ENCODE measurements at places on chromosomes 11 and 22.
A peak's percentile ranks its signal among the peaks of the same experiment; 100 is the strongest.

GRCh38 chr11:58578136-58578634 lies 678 bp upstream of the ZFP91 start:
- DNase-seq, result peak; percentile 99

DNA sequence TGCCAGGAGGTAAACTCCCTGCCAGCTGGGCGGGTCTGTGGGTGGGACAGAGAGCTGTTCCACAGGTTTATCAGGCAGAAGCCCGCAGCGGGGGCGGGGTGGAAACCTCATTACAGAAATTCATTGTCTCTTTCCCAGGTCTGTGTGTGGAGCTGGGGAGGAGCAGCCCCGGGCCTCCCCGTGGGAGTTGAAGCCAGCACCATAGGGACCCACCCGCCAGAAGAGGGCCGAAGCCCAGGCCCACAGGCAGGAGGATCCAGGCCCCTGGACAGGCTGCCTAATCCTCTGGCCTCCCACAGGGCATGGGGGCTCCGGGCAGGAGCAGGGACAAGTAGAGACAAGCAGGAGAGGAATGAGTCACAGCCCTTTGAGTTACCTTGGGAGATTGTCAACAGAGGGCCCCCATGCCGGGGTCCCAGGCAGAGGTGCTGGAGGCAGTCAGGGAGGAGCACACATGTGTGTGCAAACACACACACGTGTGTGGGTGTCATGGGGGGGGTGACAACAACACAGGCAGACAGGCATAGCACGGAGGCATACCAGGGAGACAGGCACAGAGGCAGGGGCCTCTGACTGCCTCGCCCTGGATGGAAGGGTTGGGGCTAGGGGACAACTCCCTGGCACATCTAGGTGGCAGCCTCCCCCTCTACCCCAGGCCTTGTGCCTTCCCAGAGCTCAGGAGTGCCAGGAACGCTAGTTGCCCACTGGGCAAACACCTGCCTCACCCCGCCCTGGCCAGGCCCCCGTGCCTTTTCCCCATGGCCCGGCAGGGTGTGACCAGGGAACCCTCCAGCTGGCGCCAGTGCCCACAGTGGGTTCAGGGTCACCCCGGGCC lies 1.4 kb downstream of the CDC42BPG start:
- DNase-seq, result peak; percentile 67

DNA sequence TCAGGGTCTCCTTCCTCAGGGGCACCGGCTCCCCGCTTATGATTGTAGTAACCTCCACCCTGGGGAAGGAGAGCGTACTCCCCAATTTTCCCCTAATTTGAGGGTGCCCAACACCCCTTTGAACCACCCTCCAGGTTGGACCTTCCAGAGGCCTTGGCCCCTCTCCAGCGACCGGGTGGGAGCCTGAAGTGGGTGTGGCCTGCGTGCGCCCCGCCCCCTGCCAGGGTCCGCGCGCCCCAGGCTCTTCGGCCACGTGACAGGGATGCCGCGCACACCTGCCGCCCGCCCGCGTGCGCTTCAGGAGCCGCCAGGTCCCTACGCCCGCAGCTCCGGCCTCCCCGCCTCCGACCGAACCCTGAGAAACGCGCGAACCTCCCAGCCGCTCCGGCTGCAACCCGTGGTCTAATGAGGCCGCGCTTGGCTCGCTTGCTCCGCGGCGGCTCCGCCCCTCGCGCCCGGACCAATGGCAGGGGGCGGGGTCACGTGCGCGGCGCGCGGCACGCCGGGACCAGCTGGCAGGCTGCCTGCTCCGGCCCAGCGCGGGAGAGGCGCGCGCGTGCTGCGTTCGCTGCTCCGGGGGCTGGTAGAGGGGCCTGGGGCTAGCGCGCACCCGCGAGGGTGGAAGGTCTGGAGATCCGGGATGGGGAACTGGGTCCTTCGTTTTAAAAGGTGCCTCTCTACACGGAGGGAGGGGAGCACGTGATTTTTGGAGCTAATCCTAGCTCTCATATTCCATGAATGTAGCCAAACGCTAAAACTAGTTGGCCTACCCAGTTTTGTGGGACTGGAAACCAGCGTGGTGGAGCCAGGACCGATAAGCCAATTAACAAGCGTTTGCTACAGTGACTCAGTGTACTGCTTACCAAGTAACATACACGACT lies at the start of gene FOXRED2:
Gene FOXRED2 (minus strand): TSS at position 404 of the 881 bp plus-strand sequence. CDS start 618 bp downstream, outside the sequence.
- peak; percentile 78 for DNase-seq

- no peak for DNase-seq
Observed at GRCh38 chr11:27468995-27469695, 3.4 kb downstream of the LGR4 start.

DNA sequence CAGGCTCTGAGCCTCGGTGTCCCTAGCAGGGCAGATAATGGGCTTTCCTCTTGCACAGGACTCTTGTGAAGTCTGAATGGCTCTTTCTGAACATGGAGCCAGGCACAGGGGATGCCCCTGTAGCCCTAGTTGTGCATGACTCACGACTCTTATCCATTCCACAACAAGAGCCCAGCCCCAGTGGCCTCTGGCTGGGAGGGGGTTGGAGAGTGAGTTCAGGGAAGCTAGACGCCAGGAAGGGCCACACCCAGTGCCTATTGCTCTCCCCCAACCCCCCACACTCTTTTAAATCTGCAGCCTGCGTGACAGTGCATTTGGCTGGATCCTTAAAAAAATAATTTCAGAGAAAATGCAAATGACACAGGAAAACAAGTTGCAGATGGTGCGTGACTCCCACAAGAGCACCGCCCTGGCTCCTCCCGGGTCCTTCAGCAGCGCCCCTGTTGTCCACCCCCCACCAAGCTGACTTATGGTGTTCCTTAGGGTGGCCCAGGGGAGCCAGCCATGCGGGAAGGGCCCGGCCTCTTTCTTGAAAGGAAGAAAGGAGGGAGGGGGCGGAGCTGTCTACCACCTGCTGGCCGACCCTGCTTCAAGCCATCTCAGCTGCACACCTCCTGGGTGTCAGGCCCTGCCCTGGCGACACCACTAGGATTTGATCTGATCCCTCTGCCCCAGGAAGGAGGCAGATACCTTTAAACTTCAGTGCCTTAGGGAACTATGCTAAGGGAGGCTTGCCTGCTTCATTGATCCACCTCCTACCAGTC lies 74.7 kb downstream of the MN1 start:
- DNase-seq, result peak; percentile 76

- DNase-seq, result no peak
Observed at GRCh38 chr11:3971756-3972404, 116.4 kb downstream of the STIM1 start.

DNA sequence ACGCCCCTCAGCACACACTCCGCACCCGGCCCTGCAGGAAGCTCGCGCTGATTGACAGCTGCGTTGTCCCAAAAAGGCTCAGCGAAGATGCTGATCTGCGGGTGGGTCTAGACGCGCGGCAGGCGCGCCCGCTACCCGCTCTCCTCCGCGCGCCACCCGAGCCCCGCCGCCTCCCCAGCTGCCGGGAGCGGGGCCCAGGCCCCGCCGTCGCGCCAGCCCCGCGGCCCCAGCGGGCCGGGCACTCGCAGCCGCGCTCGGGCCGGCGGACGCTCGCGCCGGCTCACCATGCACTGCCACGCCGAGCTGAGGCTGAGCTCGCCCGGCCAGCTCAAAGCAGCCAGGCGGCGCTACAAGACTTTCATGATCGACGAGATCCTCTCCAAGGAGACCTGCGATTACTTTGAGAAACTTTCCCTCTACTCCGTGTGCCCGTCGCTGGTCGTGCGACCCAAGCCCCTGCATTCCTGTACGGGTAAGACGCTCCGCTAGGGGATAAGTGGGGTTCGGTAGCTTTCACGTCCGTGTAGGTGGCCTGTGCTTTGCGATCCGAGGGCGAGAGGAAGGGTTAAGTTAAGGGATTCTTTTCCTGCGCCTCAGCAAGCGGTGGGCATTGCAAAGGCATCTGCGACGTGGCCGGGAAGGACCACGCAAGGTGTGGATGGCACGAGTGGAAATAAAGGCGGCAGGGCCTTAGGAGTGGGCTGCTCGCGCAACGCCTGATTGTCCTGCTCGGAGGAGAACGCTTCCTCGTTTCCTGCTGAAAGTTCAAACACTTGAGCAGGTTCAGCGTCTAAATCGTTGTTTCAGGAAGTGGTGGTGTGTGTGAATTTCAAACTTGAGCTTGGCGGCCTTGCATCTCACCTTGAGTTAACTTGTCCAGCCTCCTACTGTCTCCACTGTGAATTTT lies at the start of gene BARX2:
Gene BARX2 (plus strand): TSS at position 98 of the 907 bp plus-strand sequence. CDS start 188 bp downstream, at position 286.
- DNase-seq, result peak; percentile 79

DNA sequence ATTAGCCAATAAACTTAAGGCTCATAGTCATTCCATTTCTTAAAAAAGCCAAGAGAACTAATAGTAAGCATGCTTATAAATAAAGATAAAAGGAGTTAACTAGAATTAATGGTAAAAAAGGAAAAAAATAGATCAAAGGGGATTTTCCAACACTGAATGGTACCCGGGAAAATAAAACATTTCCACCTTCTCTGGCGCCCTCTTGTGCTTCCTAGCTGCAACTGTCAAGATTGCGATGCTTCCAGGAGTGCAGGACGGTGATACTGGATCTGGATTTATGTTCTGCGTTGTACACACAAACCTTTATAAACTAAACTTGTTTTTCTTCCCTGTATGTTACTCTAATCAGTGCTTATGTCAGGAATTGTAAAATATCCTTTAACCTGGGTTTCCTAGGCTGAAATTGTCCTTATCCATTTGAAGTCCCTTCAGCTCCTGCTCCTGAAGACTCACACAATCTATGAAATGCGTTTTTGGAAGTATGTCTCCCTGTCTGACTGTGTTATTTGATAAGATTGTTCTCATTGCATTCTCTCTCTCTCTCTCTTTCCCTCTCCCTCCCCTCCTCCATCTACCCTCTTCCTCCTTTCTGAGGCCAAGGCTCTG lies 9.6 kb upstream of the HTATIP2 start:
- peak; percentile 46 for DNase-seq

GRCh38 chr11:33147559-33147958 lies 13.7 kb downstream of the CSTF3 start:
- peak; percentile 71 for DNase-seq

DNA sequence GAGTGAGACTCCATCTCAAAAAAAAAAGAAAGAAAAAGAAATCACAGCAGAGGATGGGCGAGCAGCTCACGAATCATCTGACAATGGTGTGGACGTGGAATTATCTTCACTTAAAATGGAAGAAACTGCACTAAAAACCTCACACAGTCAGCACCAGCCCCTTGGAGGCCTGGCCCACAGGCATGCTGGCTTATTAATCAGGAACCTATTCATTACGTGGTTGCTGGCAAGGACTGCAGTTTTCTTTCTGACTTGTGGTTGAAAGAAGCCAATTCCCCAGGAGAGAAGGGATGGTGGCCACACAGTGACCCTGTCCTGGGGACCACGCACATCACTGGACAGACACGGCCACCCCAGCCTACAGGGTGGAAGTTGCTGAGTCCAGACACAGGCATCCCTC lies 401.1 kb downstream of the CTTN start:
- peak; percentile 17 for DNase-seq

GRCh38 chr11:122040464-122040863 lies 75.6 kb downstream of the BLID start:
- no peak for DNase-seq

DNA sequence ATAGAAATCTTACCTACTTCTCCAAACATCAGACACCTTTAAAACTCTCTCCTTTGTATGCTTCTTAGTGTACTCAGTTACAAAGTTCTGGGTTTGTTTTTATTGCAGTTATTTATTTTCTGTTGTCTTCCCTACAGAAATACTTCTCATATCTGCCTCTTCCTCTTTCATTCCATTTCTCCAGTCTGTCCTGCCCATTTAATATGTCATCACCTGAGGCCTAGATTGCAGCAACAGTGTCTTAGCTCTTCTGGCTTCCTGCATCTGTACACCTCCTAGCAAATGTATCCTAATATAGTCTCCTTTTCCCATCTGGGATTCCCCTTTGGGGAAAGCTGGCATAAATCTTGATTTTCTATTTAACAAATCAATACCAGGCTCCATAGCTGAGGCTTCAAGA lies 34.9 kb upstream of the PCF11 start:
- DNase-seq, result no peak

DNA sequence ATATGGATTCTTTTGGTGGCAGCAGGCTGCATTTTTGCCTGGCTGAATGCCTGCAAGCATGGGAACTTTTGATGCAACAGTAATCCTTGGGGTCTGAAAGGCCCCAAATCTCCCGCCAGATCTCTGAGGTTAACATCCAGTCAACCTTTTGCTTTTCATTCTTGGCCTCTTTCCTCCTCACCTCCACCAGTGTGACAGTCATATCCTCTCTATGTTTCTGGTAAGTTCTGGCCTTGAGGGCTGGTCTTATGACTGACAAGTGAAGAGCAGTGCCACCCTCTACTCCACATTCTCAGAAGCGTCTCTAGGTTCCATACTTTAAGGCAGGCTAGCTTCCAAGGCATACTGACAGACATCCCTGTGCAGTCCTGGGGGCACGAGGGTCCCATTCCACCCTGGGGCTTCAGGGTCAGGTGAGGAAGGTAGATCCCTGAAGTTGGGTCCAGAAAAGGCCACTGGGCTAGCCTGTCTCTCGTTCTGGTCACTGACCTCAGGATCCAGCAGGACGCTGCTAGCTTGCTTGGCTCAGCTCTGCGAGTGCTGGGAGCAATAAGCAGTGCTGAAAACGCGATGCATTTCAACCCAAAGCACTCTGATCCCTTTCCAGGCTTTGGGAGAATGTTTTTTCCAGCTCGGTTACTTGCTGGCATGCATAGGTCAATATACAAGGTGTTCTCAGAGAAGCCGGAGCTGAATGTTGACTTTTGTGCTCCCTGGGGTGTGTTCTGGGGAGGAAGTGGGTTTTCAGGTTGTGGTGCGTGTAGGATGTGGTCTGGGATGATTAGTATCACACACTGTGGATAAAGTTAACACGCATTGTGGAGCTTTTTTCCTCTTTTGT lies 75.2 kb downstream of the PTPRJ start:
- DNase-seq, result peak; percentile 96
